ENCODE measurements at places on chromosomes 1 and 21.

DNA sequence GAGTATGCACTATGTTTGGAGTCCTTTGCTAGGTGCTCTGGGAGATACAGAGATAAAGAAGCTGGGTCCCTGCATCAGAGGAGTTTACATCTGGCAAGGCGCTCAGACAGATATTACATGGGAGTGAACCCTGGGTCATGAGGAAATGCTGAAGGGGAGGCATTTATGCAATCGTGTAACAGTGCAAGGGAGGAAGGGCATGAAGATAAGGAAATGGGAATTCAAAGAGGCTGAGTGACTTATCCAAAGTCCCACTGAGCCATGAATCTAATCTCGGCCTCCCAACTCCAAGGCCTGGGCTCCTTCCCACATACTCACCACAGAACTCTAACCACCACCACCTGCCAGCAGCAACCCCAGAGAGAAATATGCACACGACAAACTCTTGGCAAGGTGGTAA, 51.6 kb downstream of the FAM163A start:
- DNase-seq, result no peak

- no peak for DNase-seq
Measured at GRCh38 chr1:8267307-8267706, 50.6 kb upstream of the SLC45A1 start.

GRCh38 chr21:34280389-34280795, 83.4 kb upstream of the KCNE2 start:
- no peak for DNase-seq

GRCh38 chr21:31714741-31715365, 17.1 kb downstream of the SCAF4 start:
- no peak for DNase-seq

- no peak for DNase-seq
Measured at GRCh38 chr1:5424802-5425703, 567.2 kb downstream of the NPHP4 start.

DNA sequence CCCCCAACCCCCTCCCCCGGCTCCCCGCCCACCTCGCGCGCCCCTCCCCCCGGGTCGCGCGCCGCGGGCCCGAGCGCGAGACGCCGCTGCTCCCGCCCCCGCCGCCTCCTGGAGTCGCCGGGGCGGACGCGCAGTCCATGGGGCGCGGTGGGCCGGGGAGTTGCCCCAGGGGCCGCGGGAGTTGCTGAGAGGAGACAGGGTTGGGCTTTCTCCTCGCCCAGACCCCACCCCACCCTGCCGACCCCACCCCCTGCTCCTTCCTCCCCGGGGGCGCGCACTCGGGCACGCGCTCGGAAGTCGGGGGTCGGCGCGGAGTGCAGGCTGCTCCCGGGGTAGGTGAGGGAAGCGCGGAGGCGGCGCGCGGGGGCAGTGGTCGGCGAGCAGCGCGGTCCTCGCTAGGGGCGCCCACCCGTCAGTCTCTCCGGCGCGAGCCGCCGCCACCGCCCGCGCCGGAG, at the start of gene LAMC1:
Gene LAMC1, plus strand, starts transcription at position 275 of the 455 bp plus-strand sequence. CDS start 297 bp downstream, outside the sequence.
- peak; percentile 60 for DNase-seq

DNA sequence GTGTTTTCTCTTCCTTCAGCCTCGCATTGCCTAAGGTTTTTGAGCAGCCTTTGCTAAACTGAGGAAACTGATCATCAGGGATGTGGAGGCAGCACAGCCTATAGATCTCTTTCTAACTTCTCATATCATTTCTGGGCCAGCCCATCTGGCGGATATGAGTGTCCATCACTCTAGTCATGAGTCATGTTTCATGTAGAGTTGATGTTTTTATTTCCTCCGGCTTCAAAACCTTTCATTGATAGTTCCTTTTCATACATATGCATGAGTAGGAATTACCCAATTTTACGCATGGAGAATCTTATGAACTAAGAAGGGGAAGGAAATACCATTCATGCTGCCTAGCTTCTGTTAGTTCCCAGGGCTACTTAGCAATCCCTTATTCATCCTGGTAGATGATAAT, 66.3 kb downstream of the SPATA46 start:
- no peak for DNase-seq

DNA sequence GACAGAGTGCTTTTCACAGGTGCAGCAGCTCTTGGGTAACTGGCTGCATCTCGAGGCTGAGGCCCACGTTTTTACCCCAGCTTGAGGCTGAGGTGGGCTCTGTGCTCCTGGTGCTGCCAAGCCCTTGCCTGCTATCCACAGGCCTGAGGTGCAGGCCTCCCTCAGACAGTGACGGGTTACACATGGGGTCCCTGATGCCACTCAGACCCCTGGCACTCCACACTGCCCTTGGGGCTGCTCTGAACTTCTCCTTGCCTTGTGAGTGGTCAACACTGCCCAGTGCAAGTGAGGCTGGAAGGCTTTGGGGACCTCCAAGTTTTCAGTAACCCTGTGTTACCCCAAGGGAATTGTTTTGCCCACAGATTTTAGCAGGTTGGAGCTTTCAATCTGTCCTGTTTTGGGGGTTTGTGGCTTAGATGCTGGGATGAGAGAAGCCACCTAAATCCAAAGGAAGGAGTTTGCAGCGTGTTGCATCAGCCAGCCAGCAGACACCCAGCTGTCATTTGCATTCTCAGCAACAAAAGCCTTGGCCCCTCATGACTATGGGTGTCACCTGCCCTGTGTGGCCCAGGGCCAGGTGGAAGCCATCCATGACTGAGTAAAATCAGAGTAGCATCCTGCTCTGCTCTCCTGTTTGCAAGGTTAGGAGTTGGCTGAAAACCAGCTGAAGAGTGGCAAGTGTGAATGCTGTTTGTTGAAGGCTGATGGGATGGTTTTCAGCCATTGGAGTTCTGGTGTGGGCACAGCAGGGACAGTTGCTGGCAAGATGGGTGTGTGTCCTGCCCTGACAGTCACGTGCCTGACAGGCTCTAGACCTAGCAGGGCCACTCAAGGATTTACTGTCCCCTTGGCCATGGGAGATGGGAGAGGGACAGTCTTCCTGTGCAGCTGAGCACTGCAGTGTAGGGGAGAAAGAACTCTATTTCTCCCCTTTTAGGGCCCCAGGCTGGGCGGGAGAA, 3.2 kb downstream of the RNF187 start:
- DNase-seq, result peak; percentile 61

GRCh38 chr1:115194506-115194905, 105.2 kb upstream of the TSPAN2 start:
- no peak for DNase-seq

- no peak for DNase-seq
Measured at GRCh38 chr1:107076841-107077240, 20.4 kb downstream of the PRMT6 start.

DNA sequence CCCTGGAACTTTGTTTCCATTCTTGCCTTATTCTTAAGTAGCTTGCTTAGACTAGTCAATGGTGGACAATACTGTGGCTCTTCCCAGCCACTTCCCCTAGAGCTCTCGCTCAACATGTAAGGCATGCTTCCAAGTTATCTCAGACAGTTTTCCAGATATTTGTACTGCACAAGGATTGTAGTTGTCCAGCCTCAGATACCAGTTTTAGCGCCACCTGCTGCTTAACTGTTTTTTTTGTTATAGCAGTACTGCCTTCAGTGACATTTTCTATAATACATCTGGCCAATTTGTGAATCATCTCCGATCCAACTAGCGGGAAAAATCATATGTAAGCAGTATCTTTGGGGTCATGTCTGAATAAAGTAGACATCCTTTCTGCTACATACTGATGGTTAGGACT, 346.7 kb upstream of the ADGRL4 start:
- DNase-seq, result peak; percentile 56

GRCh38 chr1:94855307-94855700, 35.1 kb downstream of the SLC44A3 start:
- no peak for DNase-seq

GRCh38 chr1:235079443-235080296, 49.0 kb downstream of the TOMM20 start:
- DNase-seq, result no peak

DNA sequence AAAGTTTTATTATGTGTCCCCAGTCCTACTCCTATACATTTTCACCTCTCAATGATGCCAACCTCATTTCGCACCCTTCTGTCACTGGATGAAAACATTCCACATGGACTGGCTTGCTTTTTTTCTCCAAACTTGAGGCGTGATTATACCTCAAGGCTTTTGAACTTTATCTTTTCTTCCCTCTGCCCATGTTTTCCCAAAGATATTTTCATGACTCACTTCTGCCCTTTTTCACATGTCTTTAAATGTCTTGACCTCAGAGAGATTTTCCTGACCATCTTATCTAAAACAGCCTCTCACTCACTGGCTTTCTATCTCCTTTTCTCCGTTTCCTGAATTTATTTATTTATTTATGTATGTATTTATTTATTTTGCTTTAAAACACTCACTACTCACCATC, 659.0 kb downstream of the PTPRC start:
- no peak for DNase-seq

DNA sequence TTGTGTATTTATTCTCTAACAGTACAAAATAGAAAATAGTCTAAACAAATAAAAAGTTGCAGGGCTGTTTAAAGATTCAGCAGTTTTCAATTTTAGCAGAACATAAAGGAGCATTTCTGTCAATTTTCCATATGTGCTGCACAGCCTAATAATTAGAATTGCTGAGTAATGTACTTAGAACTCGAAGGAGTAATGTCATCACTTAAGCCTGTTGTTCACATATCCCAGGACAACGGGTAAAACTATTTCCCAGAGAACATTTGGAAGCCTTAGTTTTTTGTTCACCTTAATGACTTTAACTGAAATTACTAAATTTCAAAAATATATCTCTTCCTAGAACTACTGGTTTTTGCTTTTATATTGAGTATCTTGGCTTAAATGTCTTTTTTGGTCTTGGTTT, 81.6 kb downstream of the ZP4 start:
- no peak for DNase-seq

- no peak for DNase-seq
Measured at GRCh38 chr1:31318146-31318545, 21.3 kb downstream of the ZCCHC17 start.

DNA sequence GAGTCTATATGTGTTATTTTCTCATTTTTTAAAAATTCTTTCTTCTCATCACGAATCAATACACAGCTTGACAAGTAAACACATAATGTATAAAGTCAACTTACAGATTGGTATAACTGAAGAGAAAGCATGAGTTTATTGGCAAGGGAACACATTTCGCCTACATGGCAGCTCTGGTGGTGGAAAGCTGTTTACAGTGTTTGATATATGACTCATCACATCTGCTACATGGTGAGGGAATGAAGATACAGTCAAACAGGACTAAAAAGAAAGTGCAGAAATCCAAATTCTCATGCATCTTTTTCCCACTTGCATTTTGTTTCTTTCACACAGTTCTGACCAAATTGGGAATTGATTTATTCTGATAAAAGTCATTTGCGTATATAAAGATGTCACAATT, 122.2 kb upstream of the ADGRL4 start:
- no peak for DNase-seq

DNA sequence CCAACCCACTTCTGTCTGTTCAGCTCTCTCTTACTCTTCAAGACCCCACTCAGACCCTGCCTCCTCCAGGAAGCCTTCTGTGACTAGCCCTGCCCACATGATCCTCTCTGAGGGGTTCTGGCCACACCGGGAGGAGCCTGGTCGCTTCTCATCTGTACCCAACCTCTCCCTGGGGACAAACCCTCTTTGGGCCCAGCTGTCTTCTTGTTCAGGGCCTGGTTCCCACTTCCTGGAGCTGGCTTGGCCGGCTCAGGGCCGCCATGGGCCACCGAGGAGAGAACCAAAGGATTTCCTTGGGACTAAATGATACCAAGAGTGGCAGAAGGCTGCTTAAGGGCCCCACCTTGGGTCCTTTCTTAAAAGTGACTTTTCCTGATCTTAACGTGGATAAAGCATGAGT, 124.7 kb upstream of the ZBTB40 start:
- no peak for DNase-seq

DNA sequence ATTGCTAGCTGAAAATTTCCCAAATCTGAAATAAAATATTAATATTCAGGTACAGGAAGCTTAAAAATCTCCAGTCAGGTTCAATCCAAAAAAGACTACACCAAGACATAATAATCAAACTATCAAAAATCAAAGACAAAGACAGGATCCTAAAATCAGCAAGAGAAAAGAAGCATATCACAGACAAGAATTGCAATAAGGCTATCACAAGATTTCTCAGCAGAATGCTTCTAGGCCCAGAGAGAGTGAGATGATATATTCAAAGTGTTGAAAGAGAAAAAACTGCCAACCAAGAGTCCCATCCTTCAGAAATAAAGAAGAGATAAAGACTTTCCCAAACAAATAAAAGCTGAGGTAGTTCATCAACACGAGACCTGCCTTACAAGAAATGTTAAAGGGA, 5.0 kb upstream of the SELP start:
- no peak for DNase-seq

- no peak for DNase-seq
Measured at GRCh38 chr21:35585878-35586277, 474.4 kb downstream of the SETD4 start.

DNA sequence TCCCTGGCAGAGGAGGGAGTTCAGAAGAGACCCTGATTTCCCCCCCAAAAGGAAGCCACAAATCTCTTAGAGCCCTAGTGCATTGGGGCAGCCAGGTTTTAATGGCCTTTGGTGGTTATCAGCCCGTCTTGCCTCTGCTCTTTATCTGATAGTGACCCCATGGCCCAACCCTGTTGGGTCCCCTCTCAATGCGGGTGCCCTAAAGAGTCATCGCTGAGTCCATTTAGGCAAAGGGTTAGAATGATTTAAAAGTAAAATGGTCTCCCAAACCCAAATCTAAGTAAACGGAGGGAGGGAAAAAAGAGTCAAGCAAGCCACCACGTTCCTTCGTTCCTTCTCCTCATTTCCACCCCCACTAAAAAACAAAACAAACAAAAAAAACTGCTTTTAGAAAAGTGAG, 164.0 kb downstream of the RUNX1 start:
- no peak for DNase-seq

DNA sequence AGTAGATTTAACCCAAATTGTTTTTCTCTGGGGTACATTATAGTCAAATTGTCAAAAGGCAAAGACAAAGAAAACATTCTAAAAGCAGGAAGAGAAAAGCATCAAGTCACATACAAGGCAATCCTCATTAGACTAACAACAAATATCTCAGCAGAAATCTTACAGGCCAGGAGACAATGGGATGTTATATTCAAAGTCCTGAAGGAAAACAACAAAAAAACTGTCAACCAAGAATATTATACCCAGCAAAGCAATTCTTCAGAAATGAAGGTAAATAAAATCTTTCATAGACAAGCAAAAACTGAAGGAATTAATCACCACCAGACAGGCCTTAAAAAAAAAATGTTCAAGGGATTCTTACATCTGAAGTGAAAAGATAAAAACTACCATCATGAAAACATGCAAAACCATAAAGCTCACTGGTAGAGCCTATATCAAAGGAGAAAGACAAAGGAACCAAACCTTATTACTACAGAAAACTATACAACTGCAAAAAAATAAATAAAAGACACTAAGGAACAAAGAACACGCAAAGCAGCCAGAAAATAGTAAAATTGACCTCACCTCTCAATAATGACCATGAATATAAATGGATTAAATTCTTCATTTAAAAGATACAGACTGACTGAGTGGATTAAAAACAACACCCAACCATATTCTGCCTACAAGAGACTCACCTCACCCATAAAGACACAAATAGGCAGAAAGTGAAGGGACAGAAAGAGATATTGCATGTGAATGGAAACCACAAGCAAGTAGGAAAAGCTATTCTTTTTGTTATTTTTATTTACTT, 113.8 kb upstream of the ZC3H11B start:
- no peak for DNase-seq

GRCh38 chr1:181548497-181548896, 65.2 kb downstream of the CACNA1E start:
- DNase-seq, result no peak

GRCh38 chr1:67264899-67265298, 42.8 kb upstream of the IL12RB2 start:
- no peak for DNase-seq

Data from activated CD4-positive, alpha-beta T cell treated with anti-CD3 and anti-CD28 coated beads, Interleukin-2, amount 10 ng/mL, durations not matched to agents 24 days and 14 days (primary cell).